ENCODE measurements at places on chromosomes 7 and 10.

- peak; percentile 37 for DNase-seq
Observed at GRCh38 chr7:44638611-44639557, 32.5 kb downstream of the OGDH start.

GRCh38 chr7:44709011-44709915 is 39.4 kb upstream of the ZMIZ2 start:
- DNase-seq: no peak

GRCh38 chr7:105493196-105493922 is 28.7 kb downstream of the PUS7 start:
- no peak for DNase-seq

GRCh38 chr7:94394437-94395140 is at the start of gene COL1A2:
COL1A2 (plus strand) TSS chr7:94394895; CDS start chr7:94395032, 137 bp downstream.
- DNase-seq: peak; percentile 93

- no peak for DNase-seq
Observed at GRCh38 chr10:78199005-78199725, 165.5 kb downstream of the RPS24 start.

DNA sequence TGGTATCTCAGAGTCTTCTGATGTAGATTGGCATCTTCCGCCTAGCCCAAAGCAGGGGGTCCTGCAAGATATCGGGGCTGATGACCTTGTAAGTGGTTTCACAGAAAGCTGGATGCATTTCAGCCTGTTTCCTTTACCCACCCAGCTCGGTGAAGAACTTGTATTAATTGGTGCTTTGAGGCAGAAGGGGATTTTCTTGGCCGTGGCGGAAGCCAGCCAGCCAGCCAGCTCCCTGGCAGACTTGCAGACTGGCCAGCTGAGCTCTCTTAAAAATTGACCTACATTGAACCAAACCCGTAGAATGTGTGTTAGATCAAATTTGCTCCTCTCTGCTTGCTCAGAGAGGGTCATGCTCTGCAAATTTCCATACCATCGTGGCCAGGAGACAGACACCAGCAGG is 218.4 kb downstream of the ADAM12 start:
- DNase-seq: no peak

DNA sequence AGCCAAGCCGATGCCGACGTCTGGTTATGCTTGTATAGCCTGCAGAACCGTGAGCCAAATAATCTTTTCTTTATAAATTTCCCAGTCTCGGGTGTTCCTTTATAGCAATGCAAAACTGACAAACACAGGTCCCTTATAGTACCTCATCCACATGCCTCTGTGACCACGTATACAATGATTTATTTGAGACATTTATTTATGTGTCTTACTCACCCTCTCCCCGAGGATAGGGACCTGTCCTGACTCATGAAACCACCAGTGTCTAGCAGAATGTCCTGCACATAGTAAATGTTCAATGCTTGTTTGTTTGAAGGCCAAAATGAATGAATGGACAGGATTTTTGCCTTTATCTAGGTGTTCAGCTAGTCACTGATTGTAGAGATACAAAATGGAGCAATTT is 147.9 kb upstream of the FZD8 start:
- no peak for DNase-seq

- DNase-seq: no peak
Observed at GRCh38 chr7:113085781-113086390, 741 bp downstream of the GPR85 start.

DNA sequence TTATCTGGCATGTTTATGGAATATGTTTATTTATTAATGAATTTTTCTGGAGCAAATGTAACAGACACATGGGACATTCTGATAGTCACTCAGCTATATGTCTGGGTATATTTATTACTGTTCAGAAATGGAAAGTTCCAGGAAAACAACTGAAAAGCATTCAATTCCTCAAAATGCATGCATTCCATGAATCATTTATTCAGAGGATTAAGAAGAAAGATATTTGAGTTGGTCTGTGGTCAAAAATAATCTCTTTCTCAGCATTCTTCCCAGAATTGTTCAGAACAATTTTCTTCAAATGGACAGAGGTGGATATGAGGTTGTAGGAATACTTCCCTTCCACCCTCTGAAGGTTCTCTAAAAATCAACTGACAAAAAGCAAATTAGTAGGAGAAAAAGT is 97.6 kb upstream of the ITGB1 start:
- DNase-seq: no peak

- DNase-seq: no peak
Observed at GRCh38 chr7:88183051-88183450, 36.8 kb downstream of the SRI start.

DNA sequence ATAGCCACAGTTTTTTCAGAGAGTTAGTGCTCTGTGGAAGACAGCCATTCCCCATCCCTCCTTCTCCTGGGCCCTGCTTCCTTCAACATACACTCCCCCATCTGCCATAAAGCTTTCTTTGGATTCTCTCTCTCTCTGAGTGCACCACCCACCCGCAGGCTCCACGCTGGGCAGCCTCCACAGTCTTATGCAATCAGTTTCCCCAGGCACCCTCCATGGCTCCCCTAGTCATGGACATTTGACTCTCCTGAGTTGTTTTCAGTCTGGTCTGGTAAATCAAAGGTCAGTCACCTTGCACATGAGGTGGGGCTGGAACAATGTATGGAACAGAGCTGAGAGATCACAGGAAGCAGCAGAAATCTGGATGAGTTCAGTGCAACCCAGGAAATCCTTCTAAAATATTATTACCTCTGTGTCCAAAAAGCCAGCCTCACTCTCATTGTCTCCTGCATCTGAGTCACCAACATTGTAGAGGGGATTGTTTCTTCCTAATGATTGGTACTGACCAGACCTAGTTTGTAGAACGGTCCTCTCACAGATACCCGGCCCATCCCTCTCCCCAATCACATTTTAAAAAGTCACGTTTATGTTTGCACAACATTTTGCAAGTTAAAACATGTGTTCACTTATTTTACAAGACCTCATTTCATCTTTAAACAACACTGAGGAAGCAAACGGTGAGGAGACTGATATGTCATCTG is 70.1 kb downstream of the CYCS start:
- no peak for DNase-seq

DNA sequence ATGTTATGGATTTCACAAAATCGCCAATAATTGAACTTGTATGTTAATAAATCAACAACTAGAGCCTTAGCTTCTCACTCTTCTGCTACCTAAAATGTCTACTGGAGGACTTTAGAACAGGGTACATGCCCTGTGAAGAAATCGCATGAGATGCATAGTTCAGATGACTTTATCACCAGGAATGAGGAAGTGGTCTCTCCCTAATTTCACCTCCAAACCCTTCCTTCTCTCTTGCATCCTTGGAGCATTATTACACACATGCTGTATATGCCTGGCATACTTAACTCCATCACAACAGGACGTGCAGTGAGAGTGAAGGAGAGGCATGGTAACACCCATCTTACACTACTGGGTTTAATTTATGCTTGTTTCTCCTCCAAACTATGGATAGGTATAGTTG is 27.8 kb downstream of the RHEB start:
- DNase-seq: no peak

DNA sequence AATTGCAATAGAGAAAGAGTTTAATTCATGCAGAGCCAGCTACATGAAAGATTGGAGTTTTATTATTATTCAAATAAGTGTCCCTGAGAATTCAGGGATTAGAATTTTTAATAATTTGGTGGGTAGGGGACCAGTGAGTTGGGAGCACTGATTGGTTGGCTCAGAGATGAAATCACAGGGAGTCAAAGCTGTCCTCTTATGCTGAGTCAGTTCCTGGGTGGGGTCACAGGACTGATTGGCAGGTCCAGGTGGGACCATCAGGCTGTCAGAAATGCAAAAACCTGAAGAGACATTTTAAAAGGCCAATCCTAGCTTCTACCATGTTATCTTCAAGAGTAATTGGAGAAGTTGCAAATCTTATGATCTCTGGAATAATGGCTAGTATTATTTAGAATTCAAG is 56.0 kb upstream of the KAT6B start:
- no peak for DNase-seq

DNA sequence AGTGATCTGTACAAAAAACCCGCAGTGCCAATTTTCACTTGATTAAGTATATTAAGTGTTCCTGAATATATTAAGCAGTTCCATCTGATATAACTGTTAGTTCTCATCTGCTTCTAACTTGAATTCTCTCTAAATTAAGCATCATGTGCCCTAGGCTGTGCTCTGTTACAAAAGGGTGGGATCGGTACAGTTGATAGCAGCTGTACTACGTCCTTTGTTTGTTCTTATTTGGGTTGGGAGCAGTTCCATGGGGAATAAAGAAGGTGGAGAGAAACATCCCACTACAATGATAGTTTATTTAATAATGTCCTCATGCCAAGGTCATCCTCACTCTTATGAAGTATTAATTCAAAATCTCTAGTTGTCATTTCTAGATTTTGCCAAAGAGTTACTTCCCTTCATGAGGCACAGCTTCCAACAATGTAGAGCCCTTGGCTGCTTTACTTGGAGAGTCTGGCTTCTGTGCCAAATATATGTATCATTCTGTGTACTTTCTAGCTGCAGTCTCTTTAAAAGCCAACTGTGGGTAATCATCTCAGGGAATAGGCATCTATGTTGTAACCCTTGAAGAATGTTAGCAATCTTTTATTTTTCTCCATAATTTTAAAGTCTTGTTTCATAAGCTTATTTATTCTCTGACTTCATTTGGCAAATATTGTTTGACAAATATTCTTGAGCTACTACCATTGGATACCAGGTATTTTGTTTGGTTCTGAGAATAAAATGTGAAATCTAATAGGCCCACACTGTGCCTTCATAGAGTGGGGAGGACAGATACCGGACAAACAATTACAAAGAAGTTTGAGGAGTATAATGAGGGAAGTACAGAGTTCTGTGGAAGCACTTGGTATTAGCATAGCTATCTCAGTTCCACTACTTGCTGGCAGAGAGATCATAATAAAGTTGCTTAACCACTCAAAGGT is 22.4 kb upstream of the AHR start:
- peak; percentile 56 for DNase-seq

DNA sequence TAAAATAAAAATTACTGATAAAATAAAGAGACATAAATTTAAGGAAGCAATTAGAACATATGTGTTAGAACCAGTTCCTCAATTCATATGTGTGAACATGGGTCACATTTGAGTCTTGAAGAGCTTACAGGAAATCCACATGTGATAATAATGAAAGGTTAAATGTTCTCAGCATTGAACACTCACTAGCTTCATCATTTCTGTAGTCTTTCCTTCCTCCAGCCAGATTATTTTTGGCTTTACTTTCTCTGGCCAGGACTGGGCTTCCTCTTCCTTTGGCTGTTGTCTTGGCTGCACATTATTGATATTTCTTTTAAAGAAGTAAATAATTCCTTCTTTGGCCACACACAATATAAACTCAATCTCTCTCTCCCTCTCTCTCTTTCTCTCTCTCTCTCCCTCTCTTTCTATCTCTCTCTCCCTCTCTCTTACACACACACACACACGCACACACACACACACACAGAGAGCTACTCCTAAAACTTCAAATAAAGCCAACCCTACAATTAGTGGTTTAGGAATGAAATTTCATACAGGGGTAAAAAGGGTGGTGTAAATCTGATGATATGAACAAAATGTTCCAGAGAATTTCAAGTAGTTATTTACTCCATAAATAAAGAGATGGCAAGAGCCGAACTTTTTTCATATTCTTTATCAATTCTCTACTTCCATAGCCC is 171.2 kb downstream of the REEP3 start:
- DNase-seq: no peak

DNA sequence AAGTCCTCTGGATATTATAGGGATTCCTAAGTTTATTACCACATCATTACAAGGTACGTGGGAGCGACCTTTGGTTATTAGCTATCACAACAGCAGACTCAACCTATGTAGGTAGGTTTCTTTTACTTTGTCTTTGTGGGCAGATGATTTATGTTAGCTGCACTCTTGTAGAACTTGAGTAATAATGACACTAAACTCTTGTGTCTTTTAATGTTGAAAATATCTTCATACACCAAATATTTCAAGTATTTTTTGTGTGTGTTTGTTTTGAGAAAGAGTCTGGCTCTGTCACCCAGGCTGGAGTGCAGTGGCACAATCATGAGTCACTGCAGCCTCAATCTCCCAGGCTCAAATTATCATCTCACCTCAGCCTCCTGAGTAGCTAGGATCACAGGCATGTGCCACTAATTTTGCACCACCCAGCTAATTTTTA is 19.2 kb upstream of the SUPV3L1 start:
- DNase-seq: no peak

GRCh38 chr7:127976738-127977120 is 54.5 kb downstream of the LRRC4 start:
- no peak for DNase-seq

DNA sequence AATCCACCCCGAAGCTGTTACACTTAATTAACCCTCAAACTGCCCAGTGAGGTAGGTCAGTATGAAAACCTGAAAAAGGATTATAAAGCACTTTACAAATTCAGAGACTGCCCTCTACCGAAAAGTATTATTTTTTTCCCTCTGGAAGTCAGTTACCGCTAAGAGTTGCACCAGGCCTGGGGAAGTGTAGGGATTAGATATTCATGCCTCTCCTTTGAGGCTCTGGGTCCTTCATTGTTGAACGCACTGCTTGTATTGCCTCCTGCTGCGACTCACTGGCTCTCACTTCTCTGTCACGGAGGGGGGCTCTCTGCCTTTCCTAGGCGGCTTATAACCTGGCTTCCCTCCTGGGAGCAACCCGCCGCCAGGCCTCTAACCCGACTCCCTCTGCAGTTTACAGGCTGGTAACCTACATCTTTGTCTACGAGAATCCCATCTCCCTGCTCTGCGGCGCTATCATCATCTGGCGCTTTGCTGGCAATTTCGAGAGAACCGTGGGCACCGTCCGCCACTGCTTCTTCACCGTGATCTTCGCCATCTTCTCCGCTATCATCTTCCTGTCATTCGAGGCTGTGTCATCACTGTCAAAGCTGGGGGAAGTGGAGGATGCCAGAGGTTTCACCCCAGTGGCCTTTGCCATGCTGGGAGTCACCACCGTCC is 2.7 kb downstream of the RHBDD2 start:
- no peak for DNase-seq

GRCh38 chr10:113177936-113178335 is 227.9 kb downstream of the TCF7L2 start:
- no peak for DNase-seq

DNA sequence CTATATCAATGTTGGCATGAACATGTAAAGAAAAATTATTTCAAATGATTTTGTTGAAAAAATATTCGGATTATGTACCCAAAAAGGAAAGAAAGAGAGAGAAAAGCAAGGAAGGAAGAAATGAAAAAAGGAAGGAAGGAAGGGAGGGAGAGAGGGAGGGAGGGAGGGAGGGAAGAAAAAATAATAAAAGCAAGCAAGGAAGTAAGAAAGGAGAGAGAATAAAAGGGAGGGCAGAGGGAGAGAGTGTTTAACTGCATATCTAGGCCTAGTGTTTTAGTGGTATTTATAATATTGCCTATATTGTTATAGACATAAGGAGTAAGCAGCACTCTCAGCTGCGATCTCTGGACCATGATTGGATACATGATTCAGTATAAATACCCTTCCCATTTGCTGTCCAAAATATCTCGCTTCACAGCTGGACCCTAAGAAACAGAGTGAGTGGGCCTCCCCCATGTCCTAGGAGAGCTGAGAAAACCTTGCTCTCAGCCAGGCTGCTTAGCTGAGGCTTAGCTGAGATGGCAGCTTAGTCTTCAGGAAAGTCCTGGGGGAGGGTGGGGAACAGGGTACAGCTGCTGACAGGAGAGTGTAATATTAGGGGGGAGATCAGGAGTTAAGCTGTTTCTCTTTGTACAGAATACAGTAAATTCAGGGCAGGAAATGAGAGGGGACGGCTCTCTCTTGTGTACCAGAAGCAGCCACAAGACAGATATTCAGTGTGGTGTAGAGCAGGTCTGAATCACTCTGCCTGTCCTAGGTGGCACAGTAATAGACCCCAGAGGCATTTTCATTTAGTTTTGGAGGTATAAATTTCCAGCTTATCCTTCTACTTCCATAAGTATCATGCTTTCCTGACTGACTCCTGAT is 66.8 kb upstream of the TARP start:
- no peak for DNase-seq

- no peak for DNase-seq
Observed at GRCh38 chr10:119285495-119286267, 78.3 kb downstream of the GRK5 start.

Data from smooth muscle cell of the brain vasculature (primary cell).